ENCODE measurements at places on chromosomes 2 and 18. TPM values are rescaled to one million over a fixed set of nuclear protein-coding genes. Genes with fewer than 3 reads are reported as not detected.

Gene RNF125
- 1.1 TPM for total RNA-seq

DNA sequence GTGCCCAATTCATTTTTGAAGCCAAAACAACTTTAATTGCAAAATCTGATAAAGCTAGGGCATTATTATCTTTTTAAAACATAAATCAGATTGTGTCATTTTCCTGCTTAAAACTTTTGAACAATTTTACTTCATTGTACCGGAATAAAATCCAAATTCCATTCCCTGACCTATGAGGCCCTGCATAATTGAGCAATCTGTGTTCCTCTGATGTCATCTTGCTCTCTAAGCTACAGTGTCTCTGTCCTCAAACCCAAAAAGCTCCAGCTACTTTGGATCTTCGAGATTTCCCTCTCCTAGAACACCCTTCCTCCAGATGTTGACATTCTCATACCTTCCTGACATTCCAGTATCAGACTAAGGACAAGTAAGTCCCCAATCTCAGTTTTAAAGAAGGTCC, 395.9 kb downstream of the LRATD1 start:
- DNase-seq, result no peak

Gene GRHL1
- total RNA-seq, result 4.1 TPM

Gene GPBAR1
- not detected for total RNA-seq

Gene WIPF1
- 2.7 TPM for total RNA-seq

Gene ITM2C
- 112 TPM for total RNA-seq

DNA sequence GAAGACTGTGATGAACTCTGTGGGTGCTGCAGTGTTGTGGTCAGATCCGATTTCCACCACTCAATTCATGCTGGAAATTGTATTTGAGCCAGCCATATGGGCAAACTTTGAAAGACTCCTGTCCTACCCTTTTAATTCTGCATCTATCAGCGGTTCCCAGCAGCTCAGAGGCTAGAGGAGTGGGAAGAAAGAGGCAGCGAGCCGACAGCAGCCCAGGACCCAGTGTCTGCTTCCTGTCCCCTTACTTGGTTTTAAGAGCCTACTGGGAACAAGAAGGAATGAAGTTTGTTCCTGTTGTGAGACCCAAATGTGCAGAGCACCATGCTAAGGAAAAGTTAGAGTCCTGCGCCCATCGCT, 72.7 kb upstream of the FOSL2 start:
- DNase-seq, result no peak

Gene SLC11A1
- 1.7 TPM for total RNA-seq

- no peak for DNase-seq
Observed at GRCh38 chr2:175414882-175415487, 233.5 kb upstream of the ATP5MC3 start.

DNA sequence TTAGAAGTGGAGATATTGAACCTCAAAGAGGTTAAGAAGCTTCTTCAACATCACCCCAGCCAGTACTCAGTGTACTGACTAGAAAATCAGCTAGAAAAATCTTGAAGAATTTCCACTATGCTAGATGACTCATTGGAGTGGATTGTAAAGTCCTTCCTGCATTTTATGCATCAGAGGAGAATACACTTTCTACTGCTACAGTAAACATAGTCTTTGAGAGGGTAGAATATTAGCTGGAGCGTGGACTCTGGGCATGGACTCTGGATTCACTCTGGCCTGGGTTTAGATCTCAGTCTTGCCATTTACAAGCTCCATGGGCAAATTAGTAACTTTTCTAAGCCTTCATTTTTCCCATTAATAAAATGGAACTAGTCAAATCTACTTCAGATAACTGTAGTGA, 215.9 kb downstream of the IRS1 start:
- no peak for DNase-seq

- no peak for DNase-seq
Observed at GRCh38 chr2:80737047-80737446, 432.5 kb upstream of the LRRTM1 start.

Gene FAM124B
- 7.8 TPM for total RNA-seq

DNA sequence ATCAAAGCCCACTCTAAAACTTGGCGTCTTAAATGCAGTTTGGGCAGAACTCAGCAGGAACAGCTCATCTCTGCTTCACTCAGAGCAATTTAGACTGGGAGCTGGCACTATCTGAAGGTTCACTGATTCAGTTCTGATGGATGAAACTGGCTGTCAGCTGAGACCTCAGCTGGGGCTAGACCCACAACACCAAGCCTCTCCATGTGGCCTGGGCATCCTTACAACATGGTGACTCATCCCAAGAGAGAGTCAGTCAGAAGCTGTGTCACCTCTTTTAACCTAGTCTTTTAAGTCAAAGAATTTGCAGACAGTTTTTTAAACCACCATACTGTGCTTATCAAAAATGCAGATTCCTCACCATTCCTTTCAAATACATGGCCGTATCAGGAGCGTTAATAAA, 62.6 kb upstream of the ZNF397 start:
- no peak for DNase-seq

- DNase-seq, result no peak
Observed at GRCh38 chr18:13414102-13414501, 195.5 kb downstream of the LDLRAD4 start.

- no peak for DNase-seq
Observed at GRCh38 chr2:241545106-241545505, 13.4 kb upstream of the BOK start.

Gene CIDEA
- total RNA-seq, result 3.3 TPM

- no peak for DNase-seq
Observed at GRCh38 chr18:59286341-59286740, 13.1 kb upstream of the RAX start.

DNA sequence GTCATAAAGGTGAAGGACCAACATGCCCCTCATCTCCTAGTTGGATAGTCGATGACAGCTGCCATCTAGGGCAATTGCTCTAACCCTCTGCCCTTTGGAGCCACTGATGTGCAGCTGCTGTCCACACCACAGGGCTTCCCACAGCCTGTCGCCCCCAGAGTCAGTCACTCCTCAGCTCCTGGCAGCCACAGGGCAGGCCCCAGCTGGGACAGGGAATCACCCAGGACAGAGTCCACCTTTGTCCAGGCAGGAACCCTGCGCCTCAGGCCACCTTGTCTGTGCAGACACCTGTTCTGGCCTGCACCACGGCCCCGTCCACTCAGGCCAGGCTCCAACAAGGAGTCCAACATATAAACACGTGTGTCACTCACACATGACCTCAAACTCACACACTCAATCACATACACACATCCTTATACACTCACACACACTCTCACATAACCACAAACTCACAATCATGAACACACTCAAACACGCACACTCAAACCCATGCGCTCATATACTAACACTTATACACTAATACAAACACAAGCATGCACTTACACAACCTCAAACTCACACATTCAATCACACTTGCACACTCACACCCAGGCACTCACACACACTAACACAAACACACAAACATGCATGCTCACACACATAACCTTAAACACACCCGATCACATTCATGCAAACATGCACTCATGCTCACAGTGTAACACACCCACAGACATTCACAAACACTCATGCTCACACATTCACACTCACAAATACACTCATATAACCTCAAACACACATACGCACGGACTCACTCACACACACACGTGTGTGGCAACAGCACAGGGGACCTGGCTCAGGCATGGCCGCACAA, 29.7 kb downstream of the HDAC4 start:
- DNase-seq, result no peak

- peak; percentile 12 for DNase-seq
Observed at GRCh38 chr2:44479127-44479887, 117.6 kb downstream of the CAMKMT start.

- DNase-seq, result no peak
Observed at GRCh38 chr2:176109192-176109901, 2.3 kb downstream of the HOXD11 start.

- no peak for DNase-seq
Observed at GRCh38 chr2:5365871-5366461, 326.2 kb upstream of the SOX11 start.

DNA sequence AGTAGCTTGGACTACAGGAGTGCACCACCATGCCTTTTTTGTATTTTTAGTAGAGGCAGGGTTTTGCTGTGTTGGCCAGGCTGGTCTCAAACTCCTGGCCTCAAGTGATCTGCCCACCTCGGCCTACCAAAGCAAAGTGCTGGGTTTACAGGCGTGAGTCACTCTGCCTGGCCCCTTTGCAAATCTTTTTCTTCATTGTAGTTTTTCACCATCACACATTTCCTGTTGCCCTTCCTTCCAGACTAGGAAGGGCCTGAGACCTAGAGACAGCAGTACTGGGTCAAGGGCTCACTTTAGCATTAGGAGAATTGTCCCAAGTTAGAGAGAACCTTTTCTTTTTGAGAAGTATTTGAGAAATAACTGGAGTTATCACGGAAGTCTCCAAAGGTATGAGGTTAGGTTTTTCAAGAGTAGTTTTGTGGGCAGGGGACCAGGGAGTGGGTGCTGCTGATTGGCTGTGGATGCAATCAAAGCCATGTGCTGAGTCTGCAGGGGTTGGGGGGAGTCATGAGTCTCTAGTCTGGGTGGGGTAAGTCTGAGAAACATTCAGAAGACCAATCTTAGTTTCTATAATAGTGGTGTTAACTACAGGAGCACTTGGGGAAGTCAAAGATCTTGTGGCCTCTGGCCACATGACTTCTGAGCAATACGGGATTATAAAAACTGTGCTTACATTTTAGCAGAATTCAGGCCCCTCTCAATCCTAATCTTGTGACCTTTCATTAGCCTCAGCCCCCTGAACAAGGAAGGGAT, 23.7 kb downstream of the B3GNT2 start:
- no peak for DNase-seq

Data from occipital lobe (tissue), 3 donors.